ENCODE measurements at places on chromosomes 7 and 10.

- no peak for DNase-seq
These were observed 27.9 kb downstream of the PON3 start for GRCh38 chr7:95368235-95368634.

GRCh38 chr7:94943134-94943533 lies 35.7 kb downstream of the PPP1R9A start:
- DNase-seq: no peak

DNA sequence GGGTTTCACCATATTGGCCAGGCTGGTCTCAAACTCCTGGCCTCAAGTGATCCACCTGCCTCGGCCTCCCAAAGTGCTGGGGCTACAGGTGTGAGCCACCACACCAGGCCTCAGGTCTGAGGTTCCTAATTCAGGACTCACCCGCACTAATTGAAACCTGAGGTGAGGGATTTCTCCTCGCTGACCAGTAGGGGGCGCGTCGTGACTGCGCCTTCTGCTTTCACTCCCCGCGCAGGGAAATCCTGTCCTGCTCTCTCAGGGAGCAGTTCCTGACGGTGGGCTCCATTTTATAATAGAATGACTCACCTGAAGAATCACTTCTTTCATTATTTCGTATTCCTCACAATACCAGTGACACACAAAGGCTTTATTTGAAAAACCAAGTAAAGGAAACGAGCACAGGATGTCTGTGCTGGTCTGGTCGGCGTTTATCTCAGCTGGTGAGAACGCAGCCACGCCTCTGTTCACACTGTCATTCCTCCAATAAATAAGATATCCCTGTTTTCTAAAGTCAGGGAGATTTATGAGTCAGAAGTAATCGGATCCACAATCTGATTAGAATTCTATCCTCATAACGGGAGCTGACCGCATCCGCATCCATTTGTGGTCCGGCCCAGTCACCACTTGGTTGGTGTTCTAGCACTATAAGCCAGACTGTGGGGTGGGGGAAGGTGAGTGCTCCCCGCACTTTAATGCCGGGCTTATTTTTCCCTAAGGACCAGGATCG lies 35.4 kb downstream of the BAG3 start:
- DNase-seq: peak; percentile 80

GRCh38 chr10:110212119-110213006 lies 5.0 kb downstream of the MXI1 start:
- no peak for DNase-seq

- DNase-seq: peak; percentile 58
These were observed 111.4 kb upstream of the GLCCI1 start for GRCh38 chr7:7857143-7857583.

DNA sequence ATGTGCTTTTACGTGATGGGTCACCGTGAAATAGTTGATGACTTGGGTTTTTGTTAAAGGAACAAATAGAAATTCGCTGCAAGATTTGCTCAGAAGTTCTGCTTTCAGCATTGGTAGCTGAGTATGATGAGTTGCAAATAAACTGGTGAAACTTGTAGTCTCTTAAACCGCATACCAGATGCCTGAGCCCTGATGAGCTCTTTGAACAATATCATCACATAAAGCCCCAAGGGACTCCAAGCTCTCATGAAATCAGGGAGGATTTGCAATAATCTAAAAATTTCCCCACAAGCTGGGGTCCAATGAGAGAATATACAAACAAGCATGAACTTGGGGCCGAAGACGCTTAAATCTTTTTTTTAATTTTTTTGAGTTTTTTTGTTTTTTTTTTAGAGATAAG lies 312.4 kb downstream of the CALN1 start:
- DNase-seq: no peak

GRCh38 chr10:104317269-104317710 lies 21.0 kb downstream of the ITPRIP start:
- no peak for DNase-seq

- no peak for DNase-seq
These were observed 99.3 kb downstream of the CFAP58 start for GRCh38 chr10:104452977-104453376.

DNA sequence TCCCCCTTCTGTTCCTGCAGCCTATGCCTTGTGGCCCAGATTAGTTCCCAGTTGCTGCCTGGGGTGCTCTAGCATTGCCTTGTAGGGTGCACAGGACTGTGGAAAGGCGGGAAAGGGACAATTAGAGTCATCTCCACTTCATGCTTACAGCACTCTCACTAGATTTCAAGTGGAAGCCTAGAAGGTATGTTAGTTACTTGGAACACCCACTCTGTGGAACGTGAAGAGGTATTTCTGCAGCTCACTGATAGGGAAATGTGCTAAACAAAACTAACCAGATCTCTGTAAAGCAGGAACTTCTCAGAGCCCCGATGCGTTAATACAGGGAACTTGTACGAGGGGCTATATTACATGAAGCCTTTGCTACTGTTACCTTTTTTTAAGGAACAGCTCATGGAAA lies 19.4 kb downstream of the STMP1 start:
- DNase-seq: no peak

GRCh38 chr7:107641676-107642075 lies 19.0 kb upstream of the SLC26A4 start:
- no peak for DNase-seq

- no peak for DNase-seq
These were observed 98.3 kb upstream of the LRGUK start for GRCh38 chr7:134028853-134029252.

GRCh38 chr10:44306762-44307161 lies 78.1 kb downstream of the CXCL12 start:
- DNase-seq: no peak

GRCh38 chr7:137893143-137893742 lies 46.5 kb upstream of the DGKI start:
- no peak for DNase-seq

GRCh38 chr10:2938869-2939268 lies 128.5 kb upstream of the PFKP start:
- no peak for DNase-seq

GRCh38 chr7:131505636-131506557 lies 50.5 kb downstream of the PODXL start:
- no peak for DNase-seq

DNA sequence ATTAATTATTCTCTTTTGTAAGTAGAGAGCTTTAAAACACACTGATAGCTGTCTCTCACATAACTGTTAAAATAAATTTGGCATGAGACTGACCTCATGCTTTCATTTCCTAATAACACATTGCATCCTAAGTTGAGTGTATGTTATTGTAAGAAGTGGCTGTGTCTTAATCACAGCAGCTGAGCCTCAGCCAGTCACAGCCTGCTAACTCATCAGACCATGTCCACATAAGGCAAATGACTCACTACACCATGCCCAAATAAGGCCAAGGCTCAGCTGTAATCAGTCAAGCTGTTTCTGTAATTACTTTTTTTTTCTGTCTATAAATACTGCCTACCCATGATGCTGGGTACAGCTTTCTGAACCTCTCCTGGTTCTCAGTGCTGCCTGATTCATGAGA lies 860.9 kb downstream of the XPNPEP1 start:
- no peak for DNase-seq

GRCh38 chr10:49298671-49298982 lies 343 bp upstream of the C10orf71 start:
- DNase-seq: no peak

GRCh38 chr7:80481196-80481884 lies 30.5 kb downstream of the GNAT3 start:
- no peak for DNase-seq

GRCh38 chr7:11298220-11298619 lies 324.5 kb downstream of the PHF14 start:
- no peak for DNase-seq

DNA sequence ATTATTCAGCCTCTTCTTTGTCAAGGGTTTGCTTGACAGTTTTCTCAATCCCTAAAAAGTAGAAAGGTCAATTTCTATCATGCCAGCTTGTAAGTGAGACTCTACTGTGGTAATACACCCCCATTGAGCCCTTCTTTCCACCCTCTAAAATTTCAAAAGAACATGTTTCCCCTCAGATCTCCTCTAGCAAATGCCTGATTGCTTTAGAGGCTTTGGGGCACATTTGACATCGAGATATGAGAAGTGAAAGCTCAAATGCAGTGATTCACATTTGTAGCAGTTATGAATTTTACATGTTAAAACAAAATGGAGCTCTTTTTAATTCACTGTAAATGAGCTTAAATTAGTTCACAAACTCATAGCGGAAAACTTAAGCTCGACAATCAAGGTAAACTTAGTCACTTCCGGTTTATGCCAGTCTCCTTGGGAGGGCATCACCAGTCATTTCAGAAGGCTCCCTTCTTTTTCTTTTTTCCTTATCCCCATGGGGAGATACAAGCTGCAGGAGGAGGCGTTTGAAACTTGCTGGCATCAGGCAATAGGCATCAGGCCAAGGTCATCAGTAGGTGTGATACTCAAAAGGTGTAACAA lies 55.3 kb upstream of the ADO start:
- DNase-seq: no peak

- DNase-seq: no peak
These were observed 56.9 kb upstream of the TNS3 start for GRCh38 chr7:47638679-47639315.
